Stimulated activated CD8-positive, alpha-beta memory T cell treated with anti-CD3 and anti-CD28 coated beads, Interleukin-7, amount 100 ng/mL, for 1 hour (primary cell): ENCODE measurements at places on chromosomes 3 and 15.

DNA sequence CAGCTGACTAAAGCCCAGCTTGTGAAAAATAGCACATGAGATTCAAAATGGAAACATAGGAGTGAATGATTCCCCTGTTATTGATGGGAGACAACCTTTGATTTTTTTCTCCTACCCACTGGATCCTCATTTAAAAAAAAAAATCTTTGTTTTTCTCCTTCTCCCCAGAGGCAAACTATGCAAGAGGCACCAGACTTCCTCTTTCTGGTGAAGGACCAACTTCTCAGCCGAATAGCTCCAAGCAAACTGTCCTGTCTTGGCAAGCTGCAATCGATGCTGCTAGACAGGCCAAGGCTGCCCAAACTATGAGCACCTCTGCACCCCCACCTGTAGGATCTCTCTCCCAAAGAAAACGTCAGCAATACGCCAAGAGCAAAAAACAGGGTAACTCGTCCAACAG is 2.6 kb downstream of the CACNA1D start:
- DNase-seq = no peak

- DNase-seq = no peak
These were observed 5.8 kb upstream of the RARRES1 start for GRCh38 chr3:158737976-158738615.

- no peak for DNase-seq
These were observed 45.5 kb downstream of the SYN2 start for GRCh38 chr3:12049675-12050074.

DNA sequence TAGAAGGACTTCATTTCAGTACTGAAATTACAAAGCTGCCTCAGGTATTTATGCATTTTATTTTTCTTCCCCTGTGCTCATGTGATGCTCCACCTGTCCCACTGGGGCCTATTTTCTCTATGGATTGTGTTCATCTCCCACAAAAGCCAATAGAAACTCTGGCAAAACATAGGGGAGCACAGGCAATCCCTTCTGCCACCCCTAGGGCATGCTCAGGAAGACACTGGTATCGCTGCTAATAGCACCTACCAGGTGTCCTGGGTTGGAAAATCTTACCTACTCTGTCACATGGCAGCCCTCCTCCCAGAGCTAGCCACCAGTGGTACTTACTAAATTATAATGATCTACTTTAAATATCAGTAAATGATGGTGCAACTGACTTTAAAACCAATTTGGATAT is 427.4 kb downstream of the FGF12 start:
- no peak for DNase-seq

DNA sequence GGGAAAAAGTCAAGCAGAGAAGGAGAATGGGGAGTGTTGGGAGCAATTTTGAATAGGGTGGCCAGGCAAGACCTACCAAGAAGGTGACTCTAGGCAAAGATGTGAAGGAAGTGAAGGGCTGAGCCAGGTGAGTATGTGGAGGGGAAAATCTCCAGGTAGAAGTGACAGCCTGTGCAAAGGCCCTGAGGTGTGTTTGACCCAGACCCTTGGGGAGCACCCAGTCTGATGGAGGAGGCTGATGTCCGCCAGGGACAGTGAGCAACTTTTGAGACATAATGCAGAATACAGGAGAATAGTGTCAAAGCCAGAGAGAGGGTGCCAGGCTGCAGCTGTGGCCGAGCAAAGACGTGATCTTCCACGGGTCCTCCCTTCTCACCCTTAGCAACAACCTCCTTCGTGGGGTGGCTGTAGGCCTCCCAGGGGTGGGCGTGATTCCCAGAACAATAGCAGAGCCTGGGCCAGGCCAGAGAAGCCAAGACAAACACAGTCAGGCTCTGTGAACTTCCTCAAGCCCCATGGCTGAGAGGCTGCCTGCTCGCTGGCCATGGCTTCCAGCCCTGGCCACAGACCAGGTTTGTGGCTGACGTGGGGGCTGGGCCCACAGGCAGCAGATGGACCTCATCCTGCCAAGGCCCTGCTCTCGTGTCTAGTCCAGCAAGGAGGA is 58.1 kb downstream of the SLC6A6 start:
- no peak for DNase-seq

GRCh38 chr3:16512435-16513140 is 911 bp downstream of the RFTN1 start:
- no peak for DNase-seq

DNA sequence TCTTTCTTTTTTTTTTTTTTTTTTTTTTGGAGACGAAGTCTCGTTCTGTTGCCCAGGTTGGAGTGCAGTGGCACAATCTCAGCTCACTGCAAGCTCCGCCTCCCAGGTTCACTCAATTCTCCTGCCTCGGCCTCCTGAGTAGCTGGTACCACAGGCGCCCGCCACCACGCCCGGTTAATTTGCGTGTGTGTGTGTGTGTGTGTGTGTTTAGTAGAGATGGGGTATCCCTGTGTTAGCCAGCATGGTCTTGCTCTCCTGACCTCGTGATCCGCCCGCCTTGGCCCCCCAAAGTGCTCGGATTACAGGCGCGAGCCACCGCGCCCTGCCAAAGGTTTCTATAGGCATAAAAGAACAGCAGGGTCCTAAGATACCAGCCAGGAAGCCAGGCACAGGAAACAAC is 261.0 kb upstream of the CCDC54 start:
- DNase-seq = no peak

DNA sequence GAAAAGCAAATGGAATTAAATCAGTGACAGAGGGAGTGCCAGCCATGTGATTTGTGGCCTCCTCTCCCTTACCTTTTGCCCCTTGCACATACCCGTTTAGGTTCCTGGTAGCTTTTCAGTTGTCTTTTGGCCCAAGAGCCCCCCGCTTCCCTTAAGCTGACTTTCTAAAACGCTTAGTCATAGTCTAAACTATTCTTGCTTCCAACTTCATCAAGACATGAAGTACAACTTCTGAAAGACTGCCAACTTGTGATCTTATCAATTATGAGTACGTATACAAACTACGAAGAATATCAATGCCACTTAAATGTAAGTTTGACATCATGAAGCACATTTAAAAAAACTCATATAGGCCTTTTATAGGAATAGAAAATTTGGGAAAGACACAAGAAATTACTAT is 61.9 kb downstream of the EIF3J start:
- no peak for DNase-seq

DNA sequence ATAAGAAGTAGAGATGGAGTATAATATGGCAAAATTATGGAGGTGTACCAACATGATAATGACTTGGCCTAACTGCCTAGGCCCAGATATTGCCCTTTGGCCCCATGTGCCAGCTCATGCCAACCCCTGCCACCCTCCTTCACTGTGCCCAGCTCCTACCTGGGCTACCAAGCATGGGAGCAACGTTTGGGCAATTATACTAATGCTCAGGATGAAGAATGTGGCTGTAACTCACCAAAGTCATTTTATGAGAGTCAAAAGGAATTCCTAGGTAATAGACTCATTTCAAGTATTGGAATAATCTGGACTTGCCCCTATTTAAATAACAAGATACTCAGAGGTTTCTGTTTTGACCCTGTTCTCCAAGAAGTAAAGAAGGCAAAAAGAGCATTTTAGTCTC is 240.2 kb upstream of the IL12A start:
- no peak for DNase-seq

- no peak for DNase-seq
These were observed 3.7 kb downstream of the PBRM1 start for GRCh38 chr3:52682016-52682415.

DNA sequence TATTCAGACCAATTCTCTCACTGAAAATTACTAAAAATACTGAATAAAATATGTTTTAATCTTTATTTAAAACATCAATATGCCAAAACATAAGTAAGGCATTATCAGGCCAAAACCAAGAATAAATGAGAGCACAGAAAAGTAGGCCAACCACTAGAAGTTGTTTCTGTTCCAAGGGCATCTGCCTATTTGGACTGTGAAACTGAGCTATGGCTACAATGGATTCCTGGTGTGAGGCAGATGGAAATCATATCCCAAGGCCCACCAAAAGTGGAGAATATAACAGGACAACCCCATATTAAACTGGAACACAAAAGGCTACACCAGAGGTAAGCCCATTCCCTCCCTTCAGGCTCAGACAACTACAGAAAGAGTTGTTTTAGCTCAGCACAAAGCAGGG is 302.8 kb upstream of the IL12A start:
- no peak for DNase-seq

DNA sequence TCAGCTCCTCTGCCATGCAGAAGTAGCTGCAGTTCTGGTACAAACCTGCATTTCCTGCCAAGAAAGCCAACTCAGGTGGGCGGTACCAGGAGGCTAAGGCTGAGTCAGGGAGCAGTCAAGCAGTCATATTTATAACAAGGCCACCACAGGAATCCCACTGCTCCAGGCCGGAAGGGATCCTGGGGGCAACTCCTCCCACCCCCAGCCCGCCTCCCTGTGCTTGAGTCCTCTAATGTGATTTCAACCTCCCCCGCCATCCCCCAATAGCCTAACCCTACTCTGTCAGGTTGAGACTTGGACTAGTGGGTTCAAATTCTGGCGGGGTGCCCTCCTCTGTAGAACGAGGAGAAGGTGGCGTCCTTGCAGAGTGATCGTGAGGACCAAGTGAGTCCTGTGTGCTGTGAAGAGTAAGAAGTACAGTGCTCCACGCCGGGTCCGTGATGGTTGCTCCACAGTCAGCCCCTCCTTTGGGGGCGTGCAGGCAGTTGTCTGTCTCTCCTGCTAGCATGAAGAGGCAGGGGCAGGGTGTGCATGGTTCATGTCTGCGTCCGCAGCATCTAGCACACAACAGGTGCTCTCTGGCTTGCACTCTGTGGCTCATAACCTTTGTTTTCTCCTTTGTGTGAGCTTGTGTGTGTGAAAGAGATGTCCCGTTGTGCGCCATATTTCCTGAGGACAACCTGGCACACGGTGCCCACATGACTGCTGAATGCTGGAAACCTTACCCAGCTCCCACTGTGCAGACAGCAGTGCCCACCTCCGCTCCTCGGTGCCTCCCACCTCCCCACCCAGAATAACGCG is 78.3 kb downstream of the SMAD6 start:
- DNase-seq = no peak

GRCh38 chr3:136819731-136820679 is 1.1 kb downstream of the SLC35G2 start:
- no peak for DNase-seq

- DNase-seq = no peak
These were observed 15.9 kb downstream of the CDAN1 start for GRCh38 chr15:42721016-42721415.

GRCh38 chr3:134194247-134194646 is 56.4 kb downstream of the RYK start:
- no peak for DNase-seq

DNA sequence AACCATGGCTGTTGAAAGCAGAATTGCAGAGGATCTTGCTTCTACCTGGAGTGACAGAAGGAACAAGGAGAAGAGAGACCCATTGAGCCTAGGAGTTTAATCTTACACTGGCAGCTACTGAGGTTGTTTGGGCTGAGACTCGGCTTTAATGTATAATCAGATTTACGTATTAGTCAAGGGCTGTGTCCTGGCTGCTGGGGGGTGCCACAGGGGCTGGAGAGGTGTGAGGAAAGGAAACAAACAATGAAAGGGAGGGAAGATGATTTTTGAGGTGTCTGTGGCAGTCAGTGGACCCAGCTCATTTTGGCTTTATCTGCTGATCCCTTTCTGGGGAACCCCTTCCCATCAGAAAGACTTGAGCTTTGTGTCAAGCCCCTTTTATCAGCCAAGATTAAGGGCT is 95.7 kb downstream of the PRICKLE2 start:
- no peak for DNase-seq

DNA sequence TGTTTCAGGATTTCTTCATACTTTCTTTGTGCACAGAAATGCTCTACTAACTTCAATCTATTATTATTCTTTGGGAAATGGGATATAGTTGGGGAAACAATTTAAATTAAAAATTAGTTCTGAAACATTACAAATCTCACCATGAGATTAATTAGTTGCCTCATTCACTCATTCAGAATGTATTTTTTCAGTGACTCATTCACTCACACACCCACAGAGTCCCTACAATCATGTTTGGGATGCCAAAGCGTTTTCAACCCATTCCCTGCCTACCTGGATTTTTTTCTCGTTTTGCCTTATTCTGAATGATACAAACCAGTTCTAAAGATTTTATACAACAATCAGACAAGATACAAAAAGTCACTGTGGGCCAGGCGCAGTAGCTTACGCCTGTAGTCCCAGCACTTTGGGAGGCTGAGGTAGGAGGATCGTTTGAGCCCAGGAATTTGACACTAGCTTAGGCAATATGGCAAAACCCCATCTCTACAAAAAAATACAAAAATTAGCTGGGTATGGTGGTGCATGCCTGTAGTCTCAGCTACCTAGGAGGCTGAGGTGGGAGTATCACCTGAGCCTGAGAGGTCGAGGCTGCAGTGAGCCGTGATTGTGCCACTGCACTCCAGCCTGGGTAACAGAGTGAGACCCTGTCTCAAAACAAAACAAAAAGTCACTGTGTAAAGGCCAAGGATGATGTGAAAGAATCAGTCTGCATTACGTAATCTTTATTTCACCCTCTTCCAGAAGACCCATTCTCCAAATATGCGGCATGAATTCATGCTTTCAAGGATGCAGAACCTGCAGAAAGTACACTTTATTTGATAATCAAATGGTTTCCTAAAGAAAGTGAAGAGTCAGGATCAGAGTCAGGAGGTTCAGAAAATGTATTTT is 34.8 kb upstream of the ARHGEF3 start:
- no peak for DNase-seq

DNA sequence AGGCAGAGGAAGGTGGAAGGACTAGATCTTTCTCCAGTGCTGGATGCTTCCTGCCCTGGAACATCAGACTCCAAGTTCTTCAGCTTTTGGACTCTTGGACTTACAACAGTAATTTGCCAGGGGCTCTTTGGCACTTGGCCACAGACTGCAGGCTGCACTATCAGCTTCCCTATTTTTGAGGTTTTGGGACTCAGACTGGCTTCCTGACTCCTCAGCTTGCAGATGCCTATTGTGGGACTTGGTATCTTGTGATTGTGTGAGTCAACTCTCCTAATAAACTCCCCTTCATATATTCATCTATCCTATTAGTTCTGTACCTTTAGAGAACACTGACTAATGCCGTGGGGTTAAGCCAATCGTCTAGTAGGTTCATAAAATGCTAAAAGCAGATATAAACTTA is 8.8 kb upstream of the B3GNT5 start:
- no peak for DNase-seq

- no peak for DNase-seq
These were observed 452.1 kb upstream of the RASGRP1 start for GRCh38 chr15:39016706-39017105.

GRCh38 chr3:123447749-123448517 is 957 bp downstream of the ADCY5 start:
- no peak for DNase-seq

GRCh38 chr3:112815981-112816380 is 30.7 kb downstream of the CD200R1L start:
- no peak for DNase-seq

- no peak for DNase-seq
These were observed 11.5 kb upstream of the LMCD1 start for GRCh38 chr3:8490079-8490552.
